CD4-positive, alpha-beta memory T cell (primary cell): ENCODE measurements at places on chromosomes 1 and 21. TPM values are rescaled to one million over a fixed set of nuclear protein-coding genes. Genes with fewer than 3 reads are reported as not detected.

CYP4A11 gene
- not detected for total RNA-seq

- H3K27ac ChIP-seq: no peak overlapping the region
- H3K36me3 ChIP-seq: no peaks in the 10 kb centered on the region
- no peak for DNase-seq
- H3K4me3 ChIP-seq: no peak overlapping the region
Measured at GRCh38 chr1:19068639-19069276, 112.3 kb upstream of the IFFO2 start.

GRCh38 chr1:19345391-19345790, 33.3 kb downstream of the SLC66A1 start:
- DNase-seq: no peak
- no peak overlapping the region for H3K27ac ChIP-seq
- H3K36me3 ChIP-seq: peaks cover 69% of the 10 kb centered on the region
- H3K4me3 ChIP-seq: no peak overlapping the region
- no peaks in the 10 kb centered on the region for H3K4me1 ChIP-seq

- H3K4me1 ChIP-seq: no peaks in the 10 kb centered on the region
- no peaks in the 10 kb centered on the region for H3K27me3 ChIP-seq
- H3K27ac ChIP-seq: no peak overlapping the region
- no peak for DNase-seq
- no peak overlapping the region for H3K4me3 ChIP-seq
- no peaks in the 10 kb centered on the region for H3K36me3 ChIP-seq
Measured at GRCh38 chr21:35091496-35091895, 42.4 kb upstream of the RUNX1 start.
